ENCODE measurements at places on chromosomes 6 and 20.
A peak's percentile ranks its signal among the peaks of the same experiment; 100 is the strongest.

DNA sequence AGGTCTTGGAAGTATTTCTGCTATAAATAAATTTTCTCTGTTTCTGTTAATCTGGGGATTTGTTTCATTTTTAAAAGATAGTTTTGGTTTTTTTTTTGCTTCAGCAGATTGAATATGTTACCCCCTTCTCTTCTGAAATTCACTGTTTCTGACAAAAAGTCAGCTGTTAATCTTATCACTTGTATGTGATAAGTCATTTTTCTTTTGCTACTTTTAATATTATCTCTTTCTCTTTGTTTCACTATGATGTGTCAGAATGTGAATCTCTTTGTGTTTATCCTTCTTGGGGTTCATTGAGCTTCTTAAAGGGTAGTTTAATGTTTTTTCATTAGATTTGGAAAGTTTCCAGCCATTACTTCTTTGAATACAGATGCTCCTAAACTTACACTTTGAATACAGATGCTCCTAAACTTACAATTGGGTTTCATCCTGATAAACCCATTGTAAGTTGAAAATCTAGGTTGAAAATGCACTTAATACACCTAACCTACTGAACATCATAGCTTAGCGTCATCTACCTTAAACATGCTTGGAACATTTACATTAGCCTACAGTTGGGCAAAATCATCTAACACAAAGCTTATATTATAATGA lies 154.2 kb upstream of the COL21A1 start:
- no peak for ATAC-seq

- ATAC-seq, result no peak
These were observed 84.4 kb downstream of the BACH2 start for GRCh38 chr6:90212274-90212673.

GRCh38 chr20:50848341-50848808 lies 53.5 kb downstream of the BCAS4 start:
- no peak for ATAC-seq

GRCh38 chr6:5206920-5207561 lies 53.7 kb downstream of the LYRM4 start:
- ATAC-seq, result peak; percentile 18

- no peak for ATAC-seq
These were observed 1.1 kb upstream of the SAPCD1 start for GRCh38 chr6:31761343-31761742.

- no peak for ATAC-seq
These were observed 402 bp downstream of the OSBPL2 start for GRCh38 chr20:62238569-62239277.

DNA sequence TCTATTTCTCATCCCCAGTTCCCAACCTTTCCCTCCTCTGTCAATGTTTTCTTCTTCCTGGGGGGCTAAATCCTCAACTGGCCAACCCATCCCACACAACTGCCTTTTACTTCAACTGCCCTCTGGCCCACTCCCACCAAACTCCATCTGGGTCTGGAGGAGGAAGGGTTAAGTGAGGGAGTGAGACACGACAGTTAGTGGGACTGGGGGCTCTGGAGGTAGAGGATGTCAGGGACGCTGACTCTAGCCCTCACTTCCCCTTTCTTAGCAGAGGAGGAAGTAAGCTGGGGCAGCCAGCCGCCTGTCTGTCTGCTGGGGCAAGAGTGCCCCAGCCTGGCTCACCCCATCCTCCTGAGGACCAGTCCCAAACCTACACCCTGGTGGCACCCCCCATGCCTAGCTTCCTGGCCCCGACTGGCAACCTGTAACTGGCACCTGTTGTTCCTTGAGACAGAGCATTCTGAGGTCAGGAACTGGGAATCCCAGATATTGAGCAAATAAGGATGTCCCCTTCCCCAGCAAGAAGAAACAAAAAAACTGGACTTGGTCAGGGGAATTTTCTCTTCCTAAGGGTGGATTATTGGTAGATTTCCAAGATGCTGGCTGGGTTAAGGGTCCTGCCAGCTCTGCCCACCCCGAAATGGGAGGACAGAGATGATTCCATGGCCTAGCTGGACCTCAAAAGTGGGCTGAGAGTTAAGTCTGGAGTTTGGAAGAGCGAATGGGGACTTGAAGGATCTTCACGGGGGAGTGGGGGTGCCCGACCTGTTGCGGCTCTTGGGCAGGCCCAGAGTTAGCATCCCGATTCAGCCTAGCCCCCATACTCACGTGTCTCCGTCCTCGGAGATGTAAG lies 971 bp downstream of the NFKBIE start:
- ATAC-seq, result peak; percentile 32

- ATAC-seq, result peak; percentile 55
These were observed 102.6 kb downstream of the PERP start for GRCh38 chr6:138004430-138005287.

DNA sequence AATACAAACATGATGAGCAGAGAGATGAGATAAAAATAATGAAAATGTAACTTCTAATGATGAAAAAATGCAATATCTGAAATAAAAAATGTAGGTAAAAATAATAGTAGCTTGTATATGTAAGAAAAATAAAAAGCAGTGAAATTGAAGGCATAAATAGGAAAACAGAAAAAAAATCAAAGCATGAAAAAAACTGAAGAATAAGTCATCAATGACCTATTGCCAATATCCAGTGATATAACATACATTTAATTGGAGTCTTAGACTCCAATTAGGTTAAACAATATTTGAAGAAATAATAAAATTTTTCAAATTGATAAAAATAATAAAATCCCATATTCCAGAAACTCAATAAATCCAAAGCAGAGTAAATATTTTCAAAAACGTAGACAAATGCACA lies 114.0 kb upstream of the HDGFL1 start:
- no peak for ATAC-seq

DNA sequence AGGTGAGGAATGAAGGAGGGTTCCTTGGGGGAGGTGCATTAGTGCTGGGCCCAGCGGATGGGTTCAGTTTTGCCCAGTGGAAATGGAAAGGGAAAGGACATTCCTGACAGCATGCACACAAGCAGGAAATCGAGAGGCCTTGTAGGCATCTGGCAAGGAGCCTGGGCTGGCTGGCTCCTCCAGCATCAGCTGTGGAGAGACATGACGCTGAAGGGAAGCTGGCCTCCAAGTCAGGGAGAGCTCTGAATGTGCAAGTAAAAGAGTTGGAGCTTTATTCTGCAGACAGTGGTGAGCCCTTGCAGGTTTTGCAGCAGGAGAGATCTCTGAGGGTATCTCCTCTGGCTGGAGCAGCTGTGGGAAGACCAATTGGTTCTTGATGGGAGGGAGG lies 154.3 kb downstream of the MRPL14 start:
- no peak for ATAC-seq

DNA sequence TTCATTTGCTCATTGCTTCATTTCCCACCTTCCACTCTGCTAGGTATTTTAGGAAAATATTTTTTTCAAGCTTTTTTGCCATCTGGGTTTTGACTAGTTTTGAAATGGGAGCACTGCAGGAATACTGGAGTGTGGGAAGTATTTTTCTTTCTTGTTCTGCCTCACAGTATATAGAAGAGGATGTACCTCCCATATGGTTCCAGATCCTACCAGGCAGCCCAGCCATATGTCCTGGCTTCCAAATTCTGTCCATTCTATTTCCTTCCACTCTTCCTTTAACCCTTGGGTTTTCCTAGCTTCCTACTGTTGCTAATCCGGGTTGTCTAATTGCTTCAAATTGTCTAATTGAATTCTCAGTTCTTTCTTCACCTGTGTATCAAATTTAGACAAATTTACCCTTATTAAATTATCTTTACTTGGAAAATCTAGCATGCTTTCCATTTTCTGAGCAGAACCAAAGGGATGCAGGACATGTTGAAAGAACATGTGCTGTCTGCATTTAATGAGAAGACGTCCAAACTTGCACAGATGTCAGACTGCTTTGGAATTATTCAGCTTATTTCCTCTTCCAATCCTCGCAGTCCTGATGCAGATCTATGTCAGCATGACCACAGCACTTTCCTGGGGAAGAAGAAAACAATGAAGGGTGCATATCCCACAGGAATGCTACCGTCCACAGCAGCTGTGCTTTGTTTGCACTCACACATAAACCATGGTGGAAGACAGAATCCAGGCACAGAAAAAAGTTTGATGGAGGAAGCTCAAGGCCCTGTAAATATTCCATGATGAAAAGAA lies 1273.9 kb upstream of the MAP3K7 start:
- ATAC-seq, result no peak

- ATAC-seq, result no peak
These were observed 77.0 kb upstream of the NT5E start for GRCh38 chr6:85372915-85373270.

Data from activated T-helper 17 cell treated with anti-CD3 and anti-CD28 coated beads, Interleukin-2, amount 50 U/mL, for 72 hours (primary cell).